ENCODE measurements at places on chromosomes 6 and 20. TPM values are rescaled to one million over a fixed set of nuclear protein-coding genes. Genes with fewer than 3 reads are reported as not detected.

GRCh38 chr6:136956590-136957544 lies 34.8 kb downstream of the SLC35D3 start:
- peaks cover 7% of the 10 kb centered on the region for H3K4me1 ChIP-seq
- H3K36me3 ChIP-seq = no peaks in the 10 kb centered on the region
- DNase-seq = no peak
- peaks cover 9% of the 10 kb centered on the region for H3K27me3 ChIP-seq

- no peak for DNase-seq
- peaks cover 22% of the 10 kb centered on the region for H3K27me3 ChIP-seq
- no peak overlapping the region for H3K4me3 ChIP-seq
- no peak overlapping the region for H3K27ac ChIP-seq
- H3K36me3 ChIP-seq = no peaks in the 10 kb centered on the region
Observed at GRCh38 chr6:150352321-150353296, 16.2 kb upstream of the IYD start.

DNA sequence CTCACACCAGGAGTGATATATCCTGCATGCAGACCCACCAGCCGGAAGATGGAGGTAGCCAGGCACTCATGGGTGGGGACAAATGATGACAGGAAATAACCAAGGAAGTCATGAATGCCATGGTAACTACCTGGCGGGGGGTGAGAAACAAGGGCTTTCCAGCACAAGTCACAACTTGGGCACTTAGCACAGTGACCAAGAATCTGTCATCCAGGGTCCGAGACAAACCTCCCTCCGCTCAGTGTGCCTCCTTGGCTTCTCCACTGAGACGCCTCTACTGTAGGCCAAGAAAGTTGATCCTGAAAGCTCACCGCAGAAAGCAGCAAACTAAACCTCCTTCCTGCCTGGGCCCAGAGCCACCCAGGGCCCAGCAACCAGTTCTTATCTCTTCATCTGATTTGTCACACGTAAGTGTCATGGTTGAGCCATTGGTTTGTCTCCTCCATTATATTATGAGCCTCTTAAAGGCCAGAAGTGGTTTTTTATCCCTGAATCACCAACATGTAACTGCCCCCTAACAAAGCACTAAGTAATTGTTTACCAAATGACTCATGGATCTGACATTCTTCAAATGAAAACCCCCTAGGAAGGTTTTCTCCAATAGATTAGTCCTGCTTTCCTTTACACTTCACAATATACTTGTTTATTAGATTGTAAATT lies 84.3 kb upstream of the TAB2 start:
- H3K4me3 ChIP-seq = peak overlapping the region; percentile 58
- H3K4me1 ChIP-seq = peaks cover 58% of the 10 kb centered on the region
- DNase-seq = peak; percentile 14
- no peaks in the 10 kb centered on the region for H3K27me3 ChIP-seq

- H3K27ac ChIP-seq = no peak overlapping the region
- peaks cover 7% of the 10 kb centered on the region for H3K27me3 ChIP-seq
- H3K4me3 ChIP-seq = no peak overlapping the region
- H3K4me1 ChIP-seq = no peaks in the 10 kb centered on the region
Observed at GRCh38 chr20:45918182-45918737, 6.3 kb upstream of the PLTP start.

DNA sequence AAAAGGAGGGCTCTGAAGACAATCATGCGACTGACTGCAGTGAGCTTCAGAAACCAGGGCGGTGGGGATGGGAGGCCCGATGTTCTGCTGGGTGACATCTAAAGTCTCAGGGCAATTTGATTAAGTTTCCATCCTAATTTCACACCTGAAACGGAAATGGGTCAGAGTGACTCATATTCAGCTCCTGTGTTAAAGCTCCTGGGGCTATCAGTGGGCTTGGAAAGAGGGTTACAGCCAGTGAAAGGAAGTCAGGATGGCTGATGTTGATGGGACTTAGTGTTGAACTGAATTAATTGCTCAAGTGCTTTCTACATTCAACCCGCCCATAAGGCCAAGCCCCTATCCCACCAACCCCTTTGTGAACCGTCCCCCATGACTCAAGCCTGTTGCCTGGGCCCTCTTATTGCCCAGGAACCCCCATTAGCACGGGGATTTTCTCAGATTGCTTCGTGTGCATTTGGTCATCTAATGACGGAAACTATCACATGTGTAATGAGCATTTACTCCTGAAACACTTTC lies 47.1 kb upstream of the TBC1D7 start:
- H3K36me3 ChIP-seq = no peaks in the 10 kb centered on the region
- no peaks in the 10 kb centered on the region for H3K27me3 ChIP-seq
- H3K27ac ChIP-seq = no peak overlapping the region
- no peak overlapping the region for H3K4me3 ChIP-seq

RGS17 gene
- polyA plus RNA-seq = not detected

DNA sequence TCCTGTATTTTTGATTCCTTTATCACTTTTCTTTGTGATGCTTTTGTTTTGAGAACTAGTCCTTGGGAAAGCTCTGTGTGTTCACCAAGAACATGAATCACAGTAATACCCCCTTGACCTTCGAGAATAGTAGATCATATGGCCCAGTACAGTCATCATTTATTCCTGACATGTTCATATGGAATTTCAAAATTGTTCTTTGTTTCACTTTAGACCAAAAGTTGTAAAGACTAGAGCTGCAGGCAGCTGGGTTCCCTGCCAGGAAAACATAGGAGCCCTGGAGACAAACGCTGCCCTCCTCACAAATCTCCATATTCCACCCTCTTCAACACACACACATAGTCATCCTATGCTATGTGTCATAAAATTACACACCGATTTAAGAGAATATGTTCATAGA lies 621.2 kb upstream of the EYS start:
- no peaks in the 10 kb centered on the region for H3K27me3 ChIP-seq
- H3K27ac ChIP-seq = no peak overlapping the region
- H3K4me3 ChIP-seq = no peak overlapping the region
- no peak for DNase-seq
- H3K4me1 ChIP-seq = no peaks in the 10 kb centered on the region

DNA sequence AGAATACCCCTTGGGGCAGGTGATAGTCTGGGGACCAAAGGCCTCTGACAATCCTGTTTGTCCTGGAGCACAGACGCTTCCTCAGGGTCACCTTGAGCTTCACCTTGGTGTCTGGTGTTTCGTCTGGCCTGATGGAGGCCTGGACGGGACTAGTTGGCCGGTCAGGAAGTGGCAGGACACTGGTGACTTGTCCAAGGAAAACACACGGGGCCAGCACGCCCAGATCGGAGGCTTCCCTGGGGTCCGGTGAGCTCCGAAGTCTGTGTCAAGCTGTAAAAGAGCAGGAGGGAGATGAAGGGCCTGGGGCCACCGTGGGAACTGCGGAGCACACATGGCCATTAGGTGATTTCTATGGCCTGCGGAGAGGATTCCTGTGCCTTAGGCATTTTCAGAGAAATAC lies 67.9 kb downstream of the SMOC2 start:
- H3K36me3 ChIP-seq = no peaks in the 10 kb centered on the region
- H3K4me1 ChIP-seq = peaks cover 2% of the 10 kb centered on the region
- H3K4me3 ChIP-seq = no peak overlapping the region
- no peak for DNase-seq
- H3K27ac ChIP-seq = no peak overlapping the region

HLA-DRB5 gene
- polyA plus RNA-seq = 1.8 TPM

DNA sequence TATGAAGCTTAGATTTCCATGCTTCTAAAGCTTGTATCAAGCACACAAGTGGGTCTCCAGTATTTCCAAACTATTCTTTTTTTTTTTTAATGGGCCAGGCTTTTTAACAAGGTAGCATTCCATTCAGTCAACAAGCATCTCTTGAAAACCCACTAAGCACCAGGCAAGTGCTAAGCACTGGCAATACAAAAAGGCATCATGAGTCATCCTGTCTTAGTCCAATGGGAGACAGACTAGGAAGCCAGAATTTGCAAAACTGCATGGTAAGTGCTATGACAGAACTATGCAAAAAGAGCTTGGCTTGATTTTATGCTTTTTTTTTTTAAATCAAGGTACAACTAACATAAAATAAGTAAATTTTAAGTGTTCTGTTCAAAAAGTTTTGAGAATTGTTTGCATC lies 109.3 kb upstream of the DST start:
- no peak for DNase-seq
- H3K36me3 ChIP-seq = no peaks in the 10 kb centered on the region
- H3K27me3 ChIP-seq = peaks cover 2% of the 10 kb centered on the region
- H3K27ac ChIP-seq = no peak overlapping the region
- no peaks in the 10 kb centered on the region for H3K4me1 ChIP-seq

DNA sequence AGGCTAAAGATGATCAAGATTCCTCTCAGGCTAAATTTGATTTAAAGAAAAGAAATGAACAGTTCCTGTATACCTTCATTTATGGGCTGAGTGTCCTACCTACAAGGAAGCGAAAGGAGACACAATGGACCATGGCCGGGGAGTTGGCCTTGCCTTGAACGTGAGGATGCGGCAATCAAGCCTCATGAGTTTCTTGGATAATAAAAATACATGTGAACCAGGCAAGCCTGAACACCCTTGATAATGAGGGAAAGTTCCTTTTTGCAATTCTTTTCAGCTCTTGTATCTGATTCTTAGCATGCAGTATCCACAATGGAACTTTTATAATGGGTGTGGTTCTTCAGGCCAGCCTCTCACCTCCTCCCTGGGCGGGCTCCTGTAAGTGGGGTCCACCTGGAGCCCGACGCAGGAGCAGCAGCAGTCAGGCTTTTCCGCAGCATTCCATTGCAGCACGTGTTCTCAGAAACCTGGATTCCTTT lies 83.8 kb downstream of the RNASET2 start:
- no peaks in the 10 kb centered on the region for H3K36me3 ChIP-seq
- H3K27me3 ChIP-seq = no peaks in the 10 kb centered on the region
- H3K27ac ChIP-seq = no peak overlapping the region
- no peak for DNase-seq
- no peaks in the 10 kb centered on the region for H3K4me1 ChIP-seq

DNA sequence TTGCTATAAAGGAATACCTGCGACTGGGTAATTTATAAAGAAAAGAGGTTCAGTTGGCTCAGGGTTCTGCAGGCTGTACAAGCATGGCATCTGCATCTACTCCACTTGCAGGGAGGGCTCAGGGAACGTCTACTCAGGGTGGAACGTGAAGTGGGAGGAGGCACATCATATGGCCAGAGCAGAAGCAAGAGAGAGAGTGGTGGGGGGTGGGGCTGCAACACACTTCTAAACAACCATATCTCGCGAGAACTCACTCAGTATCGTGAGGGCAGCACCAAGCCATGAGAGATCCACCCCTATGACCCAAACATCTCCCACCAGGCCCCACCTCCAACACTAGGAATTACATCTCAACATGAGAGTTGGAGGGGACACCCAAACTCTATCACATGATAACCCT lies 109.8 kb upstream of the SCAF8 start:
- no peaks in the 10 kb centered on the region for H3K27me3 ChIP-seq
- no peak overlapping the region for H3K27ac ChIP-seq
- no peak for DNase-seq
- H3K4me3 ChIP-seq = no peak overlapping the region

GRCh38 chr20:13292201-13292885 lies 71.3 kb downstream of the ISM1 start:
- H3K4me3 ChIP-seq = no peak overlapping the region
- no peak overlapping the region for H3K27ac ChIP-seq
- peaks cover 12% of the 10 kb centered on the region for H3K36me3 ChIP-seq
- peaks cover 2% of the 10 kb centered on the region for H3K4me1 ChIP-seq
- no peak for DNase-seq
- H3K27me3 ChIP-seq = peaks cover 12% of the 10 kb centered on the region
